ENCODE measurements at places on chromosomes 7 and 10. TPM values are rescaled to one million over a fixed set of nuclear protein-coding genes. Genes with fewer than 3 reads are reported as not detected.

EVX1 gene
- total RNA-seq = not detected

GPR22 gene
- not detected for total RNA-seq

MALSU1 gene
- 86.7 TPM for total RNA-seq

NPSR1 gene
- total RNA-seq = not detected

CPA2 gene
- 2.0 TPM for total RNA-seq

TNRC18 gene
- total RNA-seq = 24.5 TPM

ATRNL1 gene
- 26.3 TPM for total RNA-seq

KNDC1 gene
- total RNA-seq = 1.1 TPM

SLC25A13 gene
- total RNA-seq = 77.1 TPM

CYP2C19 gene
- not detected for total RNA-seq

SPDYE5 gene
- not detected for total RNA-seq

PTPN20 gene
- total RNA-seq = not detected

- DNase-seq = no peak
These were observed 61.6 kb upstream of the RNF32 start for GRCh38 chr7:156578978-156579430.

- DNase-seq = no peak
These were observed 32.9 kb upstream of the BPGM start for GRCh38 chr7:134613623-134614347.

- peak; percentile 85 for DNase-seq
These were observed 143.8 kb upstream of the BMPER start for GRCh38 chr7:33761449-33762080.

DNA sequence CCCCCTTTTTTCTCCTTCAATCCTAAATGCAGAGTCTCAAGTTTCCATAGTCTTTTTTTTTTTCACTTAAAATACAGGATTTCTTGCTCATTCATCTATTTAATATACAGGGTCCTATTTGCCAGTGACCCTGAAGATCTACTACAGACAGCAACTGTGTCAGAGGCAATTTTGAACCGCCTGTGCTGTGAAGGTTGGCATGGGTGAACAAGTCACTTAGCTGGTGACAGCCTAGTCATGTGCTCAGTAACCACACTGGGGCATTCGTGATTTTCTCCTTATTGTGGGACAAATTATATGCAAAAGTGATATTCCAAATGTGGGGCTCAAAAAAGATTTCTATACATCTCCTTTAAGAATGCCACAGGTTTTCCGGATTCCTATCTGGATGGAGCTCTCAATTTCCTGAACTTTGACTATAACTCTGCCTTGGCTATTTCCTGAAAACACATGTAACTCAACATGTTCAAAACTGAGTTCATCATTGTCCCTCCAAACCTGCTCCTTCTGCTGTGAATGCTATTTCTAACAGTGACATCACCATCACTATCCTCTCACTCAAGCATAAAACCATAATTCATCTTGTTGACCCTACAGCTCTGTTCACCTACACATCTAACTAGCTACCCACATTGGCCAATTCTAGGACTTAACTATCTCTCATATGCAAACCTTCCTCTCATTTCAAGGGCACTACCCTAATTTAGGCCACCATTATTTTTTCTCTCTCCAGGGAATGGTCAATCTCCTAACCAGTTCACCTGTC, 36.7 kb downstream of the CDK6 start:
- no peak for DNase-seq

- DNase-seq = no peak
These were observed 73.8 kb downstream of the DIP2C start for GRCh38 chr10:615583-616152.

- DNase-seq = no peak
These were observed 861 bp downstream of the NRBF2 start for GRCh38 chr10:63133821-63134557.

- DNase-seq = peak; percentile 17
These were observed 16.6 kb upstream of the PTN start for GRCh38 chr7:137360087-137360679.

DNA sequence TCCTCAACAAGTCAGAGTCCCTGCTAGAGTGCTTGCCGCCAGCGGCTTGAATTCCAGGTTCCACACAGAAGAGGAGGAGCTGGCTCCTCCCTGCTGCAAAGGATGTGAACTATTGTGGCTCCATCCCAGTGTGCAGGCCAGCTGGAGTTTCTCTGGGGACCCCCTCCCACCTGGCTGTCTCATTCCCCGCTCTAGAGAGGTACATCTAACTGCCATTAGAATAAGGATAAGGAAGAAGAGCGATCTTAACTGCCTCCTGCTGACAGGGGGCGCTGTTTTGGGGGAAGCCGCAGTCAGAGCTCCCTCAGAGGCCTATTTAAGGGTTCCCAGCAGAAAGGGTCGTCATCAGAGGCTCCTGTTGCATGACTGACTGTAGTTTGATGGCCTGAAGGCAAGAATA, 40.8 kb upstream of the HECW1 start:
- peak; percentile 13 for DNase-seq

DNA sequence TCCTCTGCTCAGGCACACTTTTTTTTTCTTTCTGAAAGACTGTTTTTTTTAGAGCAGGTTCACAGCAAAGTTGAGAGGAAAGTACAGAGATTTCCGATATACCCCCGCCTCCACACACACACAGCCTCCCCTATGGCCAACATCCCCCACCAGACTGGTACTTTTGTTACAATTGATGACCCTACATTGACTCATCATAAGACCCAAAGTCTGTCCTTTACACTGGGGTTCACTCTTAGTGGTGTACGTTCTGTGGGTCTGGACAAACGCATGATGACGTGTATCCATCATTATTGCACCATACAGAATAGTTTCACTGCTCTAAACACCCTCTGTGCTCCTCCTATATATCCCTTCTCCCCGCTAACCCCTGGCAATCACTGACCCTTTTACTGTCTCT, 107.7 kb downstream of the RBM20 start:
- no peak for DNase-seq

- DNase-seq = no peak
These were observed 27.7 kb downstream of the ALDH18A1 start for GRCh38 chr10:95628786-95629185.

DNA sequence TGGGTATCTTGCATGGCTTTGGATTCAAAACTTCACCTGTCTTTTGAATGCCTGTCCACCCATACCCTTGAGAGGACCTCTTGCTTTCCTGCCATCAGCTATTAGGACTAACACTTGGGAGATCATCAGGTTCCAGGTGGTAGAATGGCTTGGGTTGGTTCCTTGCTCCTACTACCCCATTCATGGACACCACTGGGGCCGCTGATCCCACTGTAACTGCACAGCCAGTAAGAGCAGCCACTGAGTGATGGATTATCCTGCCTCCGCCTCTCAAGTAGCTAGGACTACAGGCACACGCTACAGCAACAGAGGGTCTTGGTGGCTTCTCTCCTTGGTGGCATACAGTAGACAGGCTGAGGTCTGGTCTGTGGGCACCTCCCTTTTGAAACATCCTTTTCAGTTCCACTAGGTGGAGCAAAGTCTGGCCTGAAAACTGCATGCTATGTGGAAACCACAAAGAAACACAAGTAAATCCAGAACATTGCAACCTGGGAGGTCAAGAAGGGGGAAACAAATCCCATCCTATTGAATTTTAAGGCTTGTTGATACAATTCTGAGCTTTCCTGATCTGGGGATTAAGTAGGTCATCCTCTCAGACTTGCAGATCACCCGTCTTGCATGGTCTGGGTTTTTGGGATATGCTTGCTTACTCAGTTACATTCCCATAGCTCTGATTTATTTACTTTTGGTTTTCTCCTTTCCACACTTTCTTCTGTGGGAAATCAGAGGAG, 9.4 kb downstream of the WBP1L start:
- DNase-seq = peak; percentile 96

DNA sequence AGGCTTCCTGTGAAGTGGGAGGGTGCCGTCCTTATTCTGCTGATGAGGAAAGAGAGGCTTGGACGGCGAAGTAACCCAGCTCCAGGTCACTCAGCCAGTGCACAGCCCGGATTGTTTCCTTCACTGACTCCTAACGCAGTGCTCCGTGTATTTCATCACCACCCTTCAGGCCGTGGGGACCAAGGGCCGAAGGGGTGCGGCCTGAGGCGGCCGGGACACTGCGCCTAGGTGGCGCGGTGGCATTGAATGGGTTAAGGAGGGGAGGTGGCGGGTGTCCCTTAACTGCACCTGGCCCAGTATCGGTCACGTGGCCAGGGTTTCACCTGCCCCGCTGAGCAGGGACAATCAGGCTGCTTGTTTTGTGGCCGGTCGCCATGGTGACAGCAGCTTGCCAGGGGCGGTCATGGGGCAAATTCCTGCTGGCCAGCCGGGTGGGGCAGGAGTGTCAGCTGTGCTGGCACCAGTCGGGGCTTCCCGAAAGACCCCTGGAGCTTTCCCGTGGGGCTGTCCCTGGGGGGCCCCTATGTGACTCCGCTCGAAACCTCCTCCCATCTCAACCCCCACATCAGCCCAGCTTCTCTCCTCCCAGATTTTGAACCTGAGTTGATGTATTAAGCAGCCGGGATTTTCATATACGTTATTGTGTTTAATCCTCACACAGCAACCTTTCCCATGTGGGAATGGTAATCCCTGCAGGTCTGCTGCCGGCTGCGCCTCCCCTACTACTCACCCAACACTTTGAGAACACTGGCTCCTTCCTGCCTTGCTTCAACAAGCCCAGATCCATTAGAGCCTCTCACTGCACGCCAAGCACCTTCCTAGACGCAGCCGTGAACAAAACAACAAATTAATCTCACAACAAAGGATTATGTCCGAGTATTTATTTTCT, 4.4 kb upstream of the ABHD11 start:
- peak; percentile 55 for DNase-seq

DNA sequence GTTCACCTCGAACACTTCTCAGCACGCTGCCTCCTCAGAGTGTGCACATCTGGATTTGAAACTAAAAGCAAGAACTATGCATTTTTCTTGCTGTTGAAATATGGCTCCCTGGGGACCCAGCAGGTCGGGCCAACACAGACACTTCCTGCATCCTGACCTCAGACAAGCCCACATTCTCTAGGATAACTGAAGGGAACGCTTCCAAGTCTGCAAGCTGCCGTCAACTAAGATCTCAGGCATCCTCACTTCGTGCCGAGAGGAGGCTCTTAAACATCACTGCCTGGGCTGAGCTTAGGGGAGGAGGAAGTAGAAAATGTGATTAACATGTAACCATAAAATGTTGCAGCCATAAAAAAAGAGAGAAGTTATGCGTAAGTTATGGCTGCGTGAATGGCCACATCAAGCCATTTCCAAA, 65.5 kb downstream of the PYROXD2 start:
- DNase-seq = no peak

DNA sequence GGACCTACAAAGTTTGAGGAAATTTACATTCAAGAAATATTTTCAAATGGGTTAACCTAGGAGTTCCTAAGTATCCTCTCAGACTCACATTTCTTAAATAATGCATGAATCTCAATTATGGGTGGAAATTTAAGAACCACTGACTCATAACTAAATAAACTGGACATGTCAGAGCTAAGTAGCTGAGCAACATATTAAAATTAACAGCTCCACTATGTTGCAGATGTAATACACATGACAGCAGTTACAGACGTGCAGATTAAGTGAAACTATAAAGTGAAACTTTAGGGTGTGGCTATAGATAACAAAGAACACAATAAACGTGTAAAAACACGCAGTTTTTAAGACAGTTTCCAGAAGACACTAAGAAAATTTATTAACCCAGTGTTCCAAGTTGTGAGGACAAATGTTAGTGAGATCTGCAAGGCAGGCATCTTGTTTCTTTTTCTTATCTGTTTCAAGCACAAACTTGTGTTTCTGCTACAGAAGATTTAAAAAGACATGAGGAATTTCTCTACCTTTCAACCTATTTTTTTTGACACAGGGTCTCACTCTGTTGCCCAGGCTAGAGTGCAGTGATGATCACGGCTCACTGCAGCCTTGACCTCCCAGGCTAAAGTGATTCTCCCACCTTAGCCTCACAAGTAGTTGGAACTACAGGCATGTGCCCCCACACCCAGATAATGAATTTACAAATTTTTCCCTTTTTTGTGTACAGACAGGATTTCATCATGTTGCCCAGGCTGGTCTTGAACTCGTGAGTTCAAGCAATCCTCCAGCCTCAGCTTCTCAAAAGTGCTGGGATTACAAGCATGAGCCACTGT, 25.3 kb downstream of the DNMBP start:
- no peak for DNase-seq

- DNase-seq = no peak
These were observed 520.2 kb downstream of the PTPRN2 start for GRCh38 chr7:158067219-158067930.

GRCh38 chr10:79022565-79023230, 46.1 kb upstream of the ZMIZ1 start:
- peak; percentile 89 for DNase-seq

DNA sequence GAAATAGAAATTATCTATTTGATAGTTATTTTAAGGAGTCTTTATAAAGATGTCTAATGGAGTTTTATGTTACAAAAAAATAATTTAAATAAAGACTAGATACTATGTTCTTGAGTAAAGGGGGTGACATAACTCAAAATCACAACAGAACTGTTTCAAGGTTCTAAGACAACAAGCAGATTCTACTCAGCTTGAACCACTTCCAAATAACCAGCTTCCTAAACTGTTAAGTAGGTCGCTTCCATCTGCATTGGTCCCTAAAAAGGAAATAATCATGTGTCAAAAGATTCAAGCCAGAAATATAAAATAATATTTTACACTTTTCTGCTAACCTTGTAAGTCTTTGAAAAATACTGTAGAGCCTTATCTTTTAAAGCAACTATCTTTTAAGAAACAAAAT, 14.1 kb downstream of the SEM1 start:
- DNase-seq = no peak

DNA sequence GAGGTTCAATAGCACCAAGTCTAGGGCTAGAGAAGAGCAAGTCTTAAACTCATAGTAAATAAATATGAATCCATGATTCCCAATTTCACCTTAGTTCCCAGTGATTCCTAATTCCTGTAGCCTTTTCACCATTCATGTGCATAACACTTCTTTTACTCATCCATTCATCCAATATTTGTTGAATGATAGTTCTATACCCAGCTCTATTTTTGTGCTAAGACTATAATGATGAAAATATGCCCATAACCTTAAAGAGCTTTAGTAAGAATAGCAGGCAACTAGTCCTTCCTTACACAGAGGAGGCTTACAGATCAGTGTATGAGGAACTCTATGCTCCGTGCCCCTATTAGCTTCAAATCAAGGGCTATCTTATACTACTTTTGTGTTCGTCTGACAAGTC, 280.2 kb upstream of the CHRM2 start:
- DNase-seq = no peak

GRCh38 chr7:55026086-55026790, 7.4 kb downstream of the EGFR start:
- DNase-seq = no peak

GRCh38 chr7:30549931-30550493, 44.7 kb upstream of the GARS1 start:
- DNase-seq = no peak

DNA sequence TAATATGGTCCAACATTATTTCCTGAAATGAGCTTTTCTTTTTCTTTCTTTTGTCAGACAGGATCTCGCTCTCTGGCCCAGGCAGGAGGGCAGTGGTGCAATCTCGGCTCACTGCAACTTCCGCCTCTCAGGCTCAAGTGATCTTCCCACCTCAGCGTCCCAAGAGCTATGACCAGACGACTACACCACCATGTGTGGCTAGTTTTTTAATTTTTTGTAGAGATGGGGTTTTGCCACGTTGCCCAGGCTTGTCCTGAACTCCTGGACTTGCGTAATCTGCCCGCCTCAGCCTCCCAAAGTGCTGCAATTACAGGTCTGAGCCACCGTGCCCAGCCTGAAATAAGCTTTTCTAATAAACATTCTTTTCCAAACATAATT, 48.6 kb downstream of the CUL2 start:
- DNase-seq = no peak

Measured in SJCRH30 (cell line).